Naive thymus-derived CD8-positive, alpha-beta T cell (primary cell): ENCODE measurements at places on chromosomes 2 and 18. TPM values are rescaled to one million over a fixed set of nuclear protein-coding genes. Genes with fewer than 3 reads are reported as not detected.

DNA sequence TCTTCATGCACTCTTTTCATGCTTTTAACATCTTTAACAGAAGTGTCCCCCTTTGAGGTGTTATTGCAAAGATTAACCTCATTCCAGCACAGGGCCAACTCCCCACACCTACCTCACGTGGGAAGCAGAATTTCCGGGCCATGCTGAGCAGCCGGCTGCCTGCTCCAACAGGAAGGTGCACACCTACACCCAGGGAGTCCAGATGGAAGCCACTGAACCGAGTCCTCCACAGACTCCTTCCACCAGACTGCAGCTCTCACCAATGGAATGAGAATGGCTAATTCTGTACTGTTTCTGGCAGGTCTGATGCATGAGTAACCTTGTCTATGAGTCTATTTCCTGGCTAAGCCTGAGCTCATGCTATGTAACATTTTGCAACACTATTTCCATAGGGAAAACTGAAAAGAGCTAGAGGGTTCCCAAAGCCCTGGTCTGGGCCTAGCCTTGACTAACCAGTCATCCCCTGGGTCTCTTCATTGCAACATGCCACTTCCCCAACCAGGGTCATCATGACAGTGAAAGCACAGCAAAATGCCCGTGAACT, 11.0 kb downstream of the ERFE start:
- no peak for DNase-seq

- DNase-seq: no peak
Measured at GRCh38 chr2:36337354-36337753, 18.2 kb upstream of the CRIM1 start.

DNA sequence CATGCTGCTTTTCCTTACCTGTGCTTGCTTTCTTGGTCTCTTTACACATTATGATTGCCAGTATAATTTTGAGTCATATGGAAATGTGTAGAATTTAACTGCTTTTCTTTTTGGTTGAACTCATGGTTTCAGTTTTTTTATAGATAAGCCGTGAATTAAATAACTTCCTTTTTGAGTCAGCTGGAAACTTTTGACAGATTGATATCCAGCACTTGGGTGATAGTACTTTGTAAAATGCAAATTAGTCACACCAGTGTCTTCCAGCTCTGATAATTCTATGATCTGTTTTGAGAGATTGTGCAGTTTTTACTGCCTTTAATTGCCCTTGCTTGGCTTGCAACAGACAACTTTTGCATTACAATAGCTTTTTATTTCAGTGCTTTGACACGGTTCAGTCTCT, 86.4 kb downstream of the NCOA1 start:
- DNase-seq: no peak

GRCh38 chr2:217798743-217799562, 203.8 kb downstream of the TNS1 start:
- no peak for DNase-seq

GRCh38 chr2:203330434-203330833, 2.2 kb downstream of the ABI2 start:
- no peak for DNase-seq

DNA sequence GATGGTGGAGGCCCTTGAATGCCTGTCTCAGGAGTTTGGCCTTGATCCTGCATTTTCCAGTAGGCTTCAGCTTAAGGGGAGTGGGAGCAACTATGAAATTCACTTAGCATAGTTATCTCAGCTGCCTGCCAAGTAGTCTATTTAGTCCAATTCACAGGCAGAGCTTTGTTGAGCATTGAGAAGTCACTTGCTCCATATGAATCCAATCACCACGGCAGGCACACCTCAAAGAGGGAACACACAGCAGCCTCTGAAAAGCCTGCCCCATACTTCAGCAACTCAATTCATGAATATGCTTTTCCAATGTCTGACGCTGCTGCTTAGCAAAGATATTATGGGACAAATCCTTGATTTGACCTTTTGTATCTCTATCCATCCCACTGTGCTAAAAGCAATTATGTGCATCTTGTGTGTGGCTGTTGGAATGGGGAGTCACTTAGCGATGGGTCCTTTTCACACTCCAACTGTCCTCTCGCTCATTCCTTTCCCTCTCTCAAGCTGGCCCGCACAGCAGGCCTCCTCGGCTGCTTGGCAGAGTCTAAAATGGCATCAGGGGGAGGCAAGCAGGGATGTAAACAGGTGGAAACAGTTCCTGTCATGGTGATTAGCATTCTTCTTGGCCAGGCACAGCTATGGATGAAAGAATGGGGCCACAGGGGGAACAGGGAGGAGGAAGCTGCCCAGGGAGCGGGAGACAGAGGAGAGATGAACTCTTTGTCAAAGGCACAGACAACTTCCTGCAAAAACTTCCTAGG, 56.0 kb upstream of the LRPPRC start:
- no peak for DNase-seq

- no peak for DNase-seq
Measured at GRCh38 chr2:128091726-128092080, 703 bp downstream of the UGGT1 start.

The PRSS56 gene
- not detected for polyA plus RNA-seq

- DNase-seq: no peak
Measured at GRCh38 chr18:48336332-48336731, 72.9 kb downstream of the ZBTB7C start.

GRCh38 chr2:102758439-102758838, 3.4 kb upstream of the TMEM182 start:
- no peak for DNase-seq

The CDH2 gene
- not detected for polyA plus RNA-seq

The IL36A gene
- polyA plus RNA-seq: not detected

The APOB gene
- not detected for polyA plus RNA-seq

DNA sequence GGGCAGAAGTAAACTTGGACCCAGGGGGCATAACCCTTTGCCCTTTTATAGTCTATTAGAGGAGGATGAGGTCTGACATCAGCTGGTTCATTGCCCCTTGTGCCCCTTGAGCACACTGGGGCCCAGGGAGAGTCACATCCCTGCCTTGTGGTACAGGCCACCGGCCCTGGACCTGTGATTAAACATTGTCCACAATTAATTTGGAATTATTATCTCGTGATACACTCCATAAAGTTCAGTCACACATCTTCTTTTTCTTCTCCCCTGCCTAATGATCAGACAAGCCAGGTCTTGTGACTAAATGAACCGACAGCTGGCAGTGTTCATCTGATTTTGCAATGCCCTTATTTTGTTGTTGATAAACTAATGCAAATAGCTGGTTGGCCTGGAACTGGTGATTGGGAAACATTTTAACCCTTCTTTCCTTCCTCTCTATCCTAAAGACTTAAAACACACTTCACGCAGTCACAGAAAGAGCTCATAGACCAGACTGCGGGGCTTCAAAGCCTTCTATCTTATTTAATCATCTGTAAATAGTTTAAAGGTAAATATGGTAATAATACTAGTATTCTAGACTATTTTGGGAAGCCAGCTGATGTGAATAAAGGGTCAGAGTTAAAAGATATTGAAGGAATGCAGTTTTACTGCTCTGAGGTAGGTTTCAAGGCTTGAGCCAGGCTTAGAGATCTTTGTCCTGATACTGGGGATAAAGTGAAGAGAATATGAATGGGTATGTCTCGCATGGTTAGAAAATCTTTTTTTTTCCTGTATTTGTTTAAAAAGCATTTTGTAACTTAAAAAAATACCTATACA, 13.4 kb downstream of the IL1R1 start:
- DNase-seq: no peak

The SKA1 gene
- polyA plus RNA-seq: 0.84 TPM

DNA sequence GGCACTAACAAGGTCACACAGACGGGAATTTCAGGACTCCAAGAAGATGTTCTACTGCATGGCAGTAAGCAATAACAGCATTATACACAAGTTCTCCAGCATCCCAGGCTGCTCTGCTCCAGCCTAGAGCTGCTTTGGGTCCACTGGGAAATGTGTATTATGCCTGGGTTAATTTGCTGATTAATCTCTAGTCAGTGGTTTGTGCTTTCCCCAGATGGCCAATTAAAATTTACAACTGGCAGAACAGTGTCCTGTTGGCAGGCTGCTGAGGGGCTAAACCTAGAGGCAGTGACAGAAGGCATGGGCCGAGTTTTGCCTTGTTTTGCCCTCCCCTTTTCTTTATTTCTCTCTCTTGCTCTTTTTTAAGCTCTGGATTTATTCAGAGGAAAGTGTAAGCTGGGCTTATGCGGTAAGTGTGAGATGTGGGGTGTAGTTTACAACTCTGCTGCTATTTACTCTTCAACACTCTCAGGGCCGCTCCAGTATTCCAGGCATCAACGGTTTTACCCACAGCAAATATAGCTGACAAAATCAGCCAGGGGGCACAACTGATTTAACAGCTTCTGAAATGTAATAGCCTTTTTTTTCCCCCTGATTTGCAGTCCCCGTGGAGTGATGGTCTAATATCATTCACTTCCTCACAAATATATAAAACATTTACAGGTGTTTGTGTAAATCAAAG, 348.0 kb downstream of the GPD2 start:
- no peak for DNase-seq

The ALK gene
- polyA plus RNA-seq: not detected

The ADAM23 gene
- polyA plus RNA-seq: not detected

GRCh38 chr2:68185541-68186164, 28.0 kb downstream of the PNO1 start:
- DNase-seq: peak; percentile 42

The POTEI gene
- polyA plus RNA-seq: not detected

GRCh38 chr18:37598966-37599896, 33.6 kb upstream of the CELF4 start:
- no peak for DNase-seq

The SCG2 gene
- not detected for polyA plus RNA-seq

- no peak for DNase-seq
Measured at GRCh38 chr2:53445383-53446070, 322.1 kb upstream of the CHAC2 start.

DNA sequence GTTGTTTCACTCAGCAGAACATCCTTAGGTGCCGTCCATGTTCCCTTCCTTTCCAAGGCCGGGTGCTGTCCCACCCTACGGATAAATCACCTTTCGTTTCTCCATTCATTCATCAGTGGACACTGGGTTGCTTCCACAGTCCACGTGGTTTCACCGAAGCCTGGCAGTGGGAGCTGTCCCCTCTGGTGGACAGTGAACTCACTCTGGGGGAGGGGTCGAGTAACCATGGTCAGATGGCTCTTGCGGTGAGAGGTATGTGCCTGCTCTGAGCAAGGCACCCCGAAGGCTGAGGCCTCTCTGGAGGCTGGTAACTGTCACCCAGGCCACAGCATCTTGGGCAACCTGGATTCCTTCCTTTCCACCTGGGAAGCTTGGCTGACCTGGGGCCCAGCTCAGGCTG, 61.5 kb upstream of the TWIST2 start:
- no peak for DNase-seq

GRCh38 chr2:69260666-69261065, 126.4 kb downstream of the GFPT1 start:
- DNase-seq: no peak

GRCh38 chr2:110883406-110883805, 151.0 kb downstream of the ACOXL start:
- DNase-seq: no peak

GRCh38 chr2:123073956-123074355, 951.1 kb upstream of the CNTNAP5 start:
- DNase-seq: no peak

GRCh38 chr2:163716101-163716500, 19.7 kb downstream of the FIGN start:
- no peak for DNase-seq

DNA sequence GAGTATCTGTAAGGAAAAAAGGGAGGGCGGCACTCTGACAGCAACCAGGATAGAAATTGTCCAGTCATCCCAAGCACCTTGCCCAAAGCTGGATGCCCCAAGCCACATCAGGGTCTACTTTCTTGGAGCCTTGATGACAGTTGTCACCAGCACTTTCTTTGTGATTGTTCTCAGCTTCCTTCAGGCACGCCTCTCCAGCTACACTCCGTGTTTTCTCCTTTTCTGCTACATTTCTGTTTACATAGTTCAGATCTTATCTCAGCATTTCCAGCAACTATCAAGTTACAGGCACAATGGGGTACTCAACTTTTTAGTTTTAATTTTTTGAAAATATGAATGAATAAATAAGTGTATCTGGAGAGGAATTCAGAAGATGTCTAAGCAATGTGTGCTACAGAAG, 115.3 kb upstream of the CELF4 start:
- no peak for DNase-seq

DNA sequence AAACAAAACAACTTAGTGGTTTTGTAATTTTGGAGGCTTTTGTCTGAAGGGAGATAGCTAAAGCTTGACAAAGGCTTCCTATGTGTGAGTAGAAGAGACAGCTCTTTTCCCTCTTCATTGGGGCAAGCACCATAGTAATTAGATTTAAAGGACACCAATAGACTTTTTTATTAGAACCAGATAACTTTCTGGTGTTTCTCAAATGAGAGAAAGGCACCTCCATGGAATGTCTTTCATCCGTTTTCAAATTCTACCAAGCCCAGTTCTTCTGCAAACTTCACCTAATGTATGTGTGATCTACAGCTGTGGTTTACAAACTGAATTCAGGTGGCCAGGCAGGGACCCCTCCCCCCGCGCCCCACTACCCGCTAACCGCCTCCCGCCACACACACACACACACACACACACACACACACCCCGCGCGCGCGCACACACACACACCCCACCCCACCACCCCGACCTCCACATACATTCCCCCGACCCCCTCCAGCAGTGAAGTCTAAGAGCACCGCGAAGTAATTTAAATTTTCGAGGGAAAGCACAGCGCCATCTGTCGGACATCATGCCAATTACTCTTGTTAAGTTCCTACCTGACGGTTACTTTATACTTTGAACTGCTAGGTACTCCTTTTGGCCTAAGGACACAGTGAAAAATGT, 31.6 kb upstream of the PPP1R1C start:
- peak; percentile 81 for DNase-seq

- no peak for DNase-seq
Measured at GRCh38 chr2:2826621-2827020, 495.5 kb upstream of the MYT1L start.

DNA sequence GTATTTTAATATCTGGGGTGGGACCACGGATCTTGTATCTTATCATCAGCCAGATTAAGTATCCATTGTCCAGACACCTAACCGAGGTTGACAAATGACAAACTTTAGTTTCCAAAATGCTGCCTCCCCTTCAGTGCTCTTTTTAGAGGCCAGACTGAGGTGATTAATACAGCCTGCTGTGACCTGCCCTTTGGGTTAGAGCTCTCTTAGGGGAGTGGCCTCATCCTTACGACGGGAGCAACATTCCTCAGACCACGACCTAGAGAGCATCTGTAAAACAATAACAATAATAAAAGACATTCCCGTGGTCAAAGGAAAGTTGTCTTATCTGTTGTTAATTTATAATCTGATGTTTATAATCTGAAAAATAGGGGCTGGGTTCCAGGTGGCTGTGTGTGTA, 405.3 kb downstream of the LPIN1 start:
- no peak for DNase-seq

DNA sequence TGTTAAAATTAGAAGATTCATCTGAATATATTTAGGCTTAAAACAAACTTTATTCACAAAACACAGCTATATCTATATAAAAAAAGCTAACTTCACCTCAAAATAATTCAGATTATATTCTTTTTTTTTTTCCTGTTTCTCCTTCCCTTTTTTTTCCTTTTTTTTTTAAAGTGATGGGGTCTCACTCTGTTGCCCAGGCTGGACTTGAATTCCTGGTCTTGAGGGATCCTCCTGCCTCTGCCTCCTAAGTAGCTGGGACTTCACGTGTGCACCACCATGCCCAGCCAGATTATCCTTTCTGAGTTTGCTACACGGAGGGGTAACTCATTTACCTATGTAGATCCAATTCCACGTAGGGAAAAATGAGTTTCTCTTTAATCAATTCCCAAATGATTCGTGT, 3.8 kb downstream of the IDH1 start:
- DNase-seq: no peak

- no peak for DNase-seq
Measured at GRCh38 chr2:1622521-1623200, 121.7 kb downstream of the PXDN start.

- DNase-seq: no peak
Measured at GRCh38 chr2:106885971-106886915, at the start of gene ST6GAL2. Gene ST6GAL2, minus strand, starts transcription at chr2:106886167. Its CDS starts 42,190 bp downstream, at chr2:106843977.
